Amygdala (tissue), 56 donors: ENCODE measurements at places on chromosomes 4 and X.
A peak's percentile ranks its signal among the peaks of the same experiment; 100 is the strongest.

GRCh38 chr4:155769090-155769489, 10.3 kb downstream of the GUCY1B1 start:
- DNase-seq = no peak

GRCh38 chr4:109616243-109616642, 56.2 kb downstream of the MCUB start:
- DNase-seq = no peak

GRCh38 chrX:101729986-101730385, 70.3 kb upstream of the ARMCX2 start:
- DNase-seq = no peak

- no peak for DNase-seq
Observed at GRCh38 chr4:8173492-8174242, 15.1 kb upstream of the ABLIM2 start.

- DNase-seq = no peak
Observed at GRCh38 chr4:126431049-126431448, 1116.3 kb downstream of the FAT4 start.

- no peak for DNase-seq
Observed at GRCh38 chr4:173161311-173161710, 7.3 kb upstream of the GALNT7 start.

DNA sequence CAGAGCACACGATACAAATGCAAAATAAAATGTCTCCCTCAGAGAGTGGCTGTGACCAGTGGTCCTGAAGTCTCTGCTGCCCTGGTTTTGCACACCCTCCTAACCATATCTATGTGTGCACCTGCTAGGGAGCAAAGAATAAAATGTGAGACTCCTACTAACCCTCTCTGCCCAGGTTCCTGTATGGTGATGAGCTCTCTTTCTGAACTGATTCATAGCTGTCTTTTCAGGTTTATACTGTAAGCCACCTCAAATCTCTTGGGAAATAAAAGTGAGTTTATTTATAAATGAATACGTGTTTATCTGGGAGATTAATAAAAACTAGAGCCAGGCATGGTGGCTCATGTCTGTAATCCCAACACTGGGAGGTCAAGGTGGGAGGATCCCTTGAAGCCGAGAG, 126.0 kb upstream of the RBPJ start:
- no peak for DNase-seq

DNA sequence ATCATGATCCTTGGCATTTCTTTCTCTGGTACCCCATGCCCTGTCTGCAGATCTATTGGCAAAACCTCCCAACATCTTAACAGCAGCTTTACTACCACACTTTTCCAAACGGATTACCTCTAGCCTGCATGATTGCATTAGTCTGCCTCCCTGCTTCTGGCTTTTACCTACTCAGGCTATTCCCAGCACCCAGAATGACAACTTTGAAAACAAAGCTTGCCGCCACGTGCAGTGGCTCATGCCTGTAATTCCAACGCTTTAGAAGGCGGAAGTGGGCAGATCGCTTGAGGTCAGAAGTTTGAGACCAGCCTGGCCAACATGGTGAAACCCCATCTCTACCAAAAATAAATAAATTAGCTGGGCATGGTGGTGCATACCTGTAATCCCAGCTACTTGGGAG, 60.2 kb downstream of the UBE2K start:
- DNase-seq = no peak

- DNase-seq = no peak
Observed at GRCh38 chr4:7797330-7797729, 142.3 kb downstream of the AFAP1 start.

DNA sequence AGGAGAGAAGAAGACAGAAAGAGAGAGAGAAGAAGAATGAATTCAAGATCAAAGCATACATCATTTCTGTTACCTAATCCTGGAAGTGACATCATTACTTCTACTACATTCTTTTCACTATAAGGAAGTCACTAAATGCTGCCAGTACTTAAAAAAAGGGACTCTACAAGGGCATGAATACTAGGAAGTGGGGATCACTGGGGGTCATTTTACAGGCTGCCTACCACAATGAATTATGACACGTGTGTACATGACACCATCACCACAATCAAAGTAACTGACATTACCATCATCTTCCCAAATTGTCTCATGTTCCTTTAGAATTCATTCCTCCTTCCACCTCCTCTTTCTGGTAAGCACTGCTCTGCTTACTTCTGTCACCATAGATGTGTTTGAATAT, 227.0 kb downstream of the CPE start:
- DNase-seq = no peak

GRCh38 chrX:47633689-47634590, 4.2 kb upstream of the CFP start:
- DNase-seq = no peak

DNA sequence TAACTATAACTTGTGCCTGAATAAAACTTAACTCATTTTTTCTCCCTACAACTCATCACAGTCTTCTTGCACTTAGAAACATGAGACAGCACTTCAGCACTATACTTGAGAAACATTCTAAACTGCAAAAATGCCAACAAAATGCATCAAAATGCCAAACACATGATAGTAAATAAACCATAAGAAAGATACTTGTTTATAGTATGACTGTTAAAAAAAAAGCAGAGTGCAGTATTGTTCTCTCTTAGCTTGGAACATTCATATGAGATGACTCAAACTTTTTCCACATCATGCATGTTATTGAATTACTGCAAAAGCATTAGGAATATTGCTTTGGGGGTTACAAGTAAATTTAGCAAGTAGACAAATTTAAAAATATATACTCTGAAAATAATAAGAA, 135.7 kb upstream of the ANXA10 start:
- no peak for DNase-seq

DNA sequence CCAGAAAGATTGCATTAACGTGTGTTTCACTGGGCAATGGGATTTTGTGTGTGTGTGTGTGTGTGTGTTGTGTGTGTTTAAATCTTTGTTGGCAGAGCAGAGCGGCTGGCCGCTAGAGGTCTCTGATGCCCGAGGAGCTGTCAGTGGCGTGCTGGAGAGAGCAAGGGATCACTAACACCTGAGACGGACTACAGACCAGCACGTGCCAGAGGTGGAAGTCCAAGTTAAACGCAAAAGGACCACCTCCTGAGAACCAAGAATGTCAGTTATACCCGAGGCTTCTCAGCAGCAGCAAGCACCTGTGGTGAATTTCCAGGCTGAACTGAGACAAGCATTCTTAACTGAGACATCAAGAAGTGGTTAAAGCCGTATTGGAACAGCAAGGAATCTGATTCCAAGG, 9.0 kb upstream of the SLC25A14 start:
- peak; percentile 19 for DNase-seq

- DNase-seq = no peak
Observed at GRCh38 chr4:1246901-1247863, 1.7 kb downstream of the CTBP1 start.

- no peak for DNase-seq
Observed at GRCh38 chr4:2084316-2084715, 25.2 kb downstream of the NAT8L start.

DNA sequence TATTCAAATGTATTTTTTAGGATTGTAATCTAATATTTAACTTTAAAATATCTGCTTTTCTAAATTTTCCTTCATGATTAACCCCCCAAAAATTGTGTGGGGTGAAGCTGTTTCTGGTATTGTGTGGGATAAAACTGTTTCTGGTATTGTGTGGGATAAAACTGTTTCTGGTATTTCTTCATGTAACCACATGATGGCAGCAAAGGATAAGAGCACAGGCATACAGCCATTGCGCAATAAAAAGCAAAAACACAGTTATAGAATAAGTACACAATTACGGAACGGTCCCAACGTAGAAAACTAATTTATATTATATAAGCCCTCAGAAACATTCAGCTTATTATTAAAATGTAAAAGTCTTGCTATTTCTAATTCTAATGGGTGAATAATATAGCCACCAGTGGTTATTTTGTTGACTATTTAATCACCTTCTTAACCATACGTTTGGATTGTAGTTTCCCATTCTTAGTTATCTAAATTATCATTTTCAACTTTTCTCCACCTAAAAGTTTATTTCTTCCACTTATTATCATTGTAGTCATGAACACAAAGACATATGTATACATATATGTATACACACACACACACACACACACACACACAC, 333.9 kb upstream of the FSTL5 start:
- no peak for DNase-seq

DNA sequence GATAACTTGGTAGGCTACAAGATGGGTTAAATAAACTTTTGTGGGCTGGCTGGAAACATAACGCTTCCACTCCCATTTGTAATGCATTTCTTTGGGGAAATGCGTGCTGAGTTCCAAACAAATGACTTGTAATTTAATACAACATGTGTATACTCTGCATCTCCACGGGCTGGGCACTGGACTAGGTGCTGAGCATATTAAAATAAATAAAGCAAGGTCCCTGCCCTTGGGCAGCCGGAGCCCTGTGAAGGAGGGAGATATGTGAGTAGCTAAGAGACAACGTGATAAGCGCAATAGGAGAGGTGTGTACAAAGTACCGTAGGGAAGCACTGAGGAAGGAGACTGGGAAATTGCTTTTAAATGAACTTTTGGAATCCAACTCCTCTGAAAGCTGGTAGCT, 147.2 kb upstream of the RBPJ start:
- no peak for DNase-seq

GRCh38 chr4:153465615-153466080, 512 bp upstream of the TMEM131L start:
- DNase-seq = no peak

GRCh38 chr4:7027913-7028312, 15.3 kb upstream of the TADA2B start:
- DNase-seq = no peak

GRCh38 chr4:112966701-112967488, 82.6 kb upstream of the ANK2 start:
- no peak for DNase-seq

DNA sequence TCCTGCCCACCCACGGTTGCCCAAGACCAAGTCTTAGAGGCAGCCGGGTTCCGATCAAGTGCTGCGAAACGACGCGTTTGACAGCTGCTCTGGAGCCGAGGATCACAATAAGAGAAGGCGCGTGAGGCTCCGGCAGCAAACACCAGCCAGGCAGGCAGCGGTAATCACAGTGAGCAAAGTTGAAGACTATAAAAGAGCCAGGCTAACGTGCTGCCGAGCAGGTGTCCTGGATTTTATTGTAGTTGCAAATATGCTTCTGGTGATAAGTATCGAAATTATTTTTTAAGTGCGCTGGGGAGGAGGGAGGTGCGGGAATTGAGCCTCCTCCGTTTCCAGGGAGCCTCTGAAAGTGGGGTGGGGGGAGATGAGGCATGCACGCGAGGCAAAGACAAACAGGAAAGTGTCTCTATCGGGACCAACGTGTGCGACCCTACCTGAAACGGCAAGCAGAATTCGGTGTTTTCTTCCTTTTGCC, 590 bp downstream of the GABRA2 start:
- no peak for DNase-seq

GRCh38 chrX:109920325-109920724, 82.6 kb upstream of the TMEM164 start:
- no peak for DNase-seq

- DNase-seq = no peak
Observed at GRCh38 chrX:107454302-107454701, 4.8 kb downstream of the FRMPD3 start.

DNA sequence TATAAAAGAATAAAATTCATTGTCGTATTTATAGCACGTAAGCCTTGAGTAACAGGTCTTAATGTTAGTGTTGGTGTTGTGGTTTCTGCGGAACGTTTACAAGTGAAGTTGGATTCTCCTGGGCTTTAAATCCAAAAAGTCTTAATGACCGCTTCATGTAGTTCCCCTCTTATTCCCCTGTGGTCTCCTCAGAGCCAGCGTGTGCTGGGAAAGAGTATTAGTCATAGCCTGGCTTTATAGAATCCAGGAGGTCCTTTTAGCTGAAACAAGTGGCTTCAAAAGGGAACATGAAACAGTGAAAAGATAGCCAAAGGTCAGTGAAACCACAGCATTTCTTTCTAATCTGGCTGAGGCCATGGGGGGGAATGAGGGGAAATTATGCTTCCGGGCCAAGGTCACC, 79.1 kb downstream of the CLCN4 start:
- DNase-seq = no peak

DNA sequence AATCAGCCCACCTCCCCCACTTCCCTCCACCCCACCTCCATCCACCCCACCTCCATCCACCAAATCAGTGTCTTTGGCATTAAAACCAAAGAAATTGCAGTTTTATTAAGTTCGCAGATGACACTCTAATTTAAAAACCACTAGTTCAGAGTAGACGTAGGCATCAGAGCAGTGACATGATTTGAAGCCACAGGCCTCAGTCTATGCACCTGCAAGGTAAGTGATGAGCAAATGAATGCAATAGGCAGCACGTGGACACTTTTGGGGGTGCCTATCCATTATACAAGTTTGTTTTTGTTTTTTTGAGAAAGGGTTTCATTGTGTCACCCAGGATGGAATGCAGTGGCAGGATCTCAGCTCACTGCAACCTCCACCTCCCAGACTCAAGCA, 88.0 kb upstream of the TRIM2 start:
- DNase-seq = no peak

DNA sequence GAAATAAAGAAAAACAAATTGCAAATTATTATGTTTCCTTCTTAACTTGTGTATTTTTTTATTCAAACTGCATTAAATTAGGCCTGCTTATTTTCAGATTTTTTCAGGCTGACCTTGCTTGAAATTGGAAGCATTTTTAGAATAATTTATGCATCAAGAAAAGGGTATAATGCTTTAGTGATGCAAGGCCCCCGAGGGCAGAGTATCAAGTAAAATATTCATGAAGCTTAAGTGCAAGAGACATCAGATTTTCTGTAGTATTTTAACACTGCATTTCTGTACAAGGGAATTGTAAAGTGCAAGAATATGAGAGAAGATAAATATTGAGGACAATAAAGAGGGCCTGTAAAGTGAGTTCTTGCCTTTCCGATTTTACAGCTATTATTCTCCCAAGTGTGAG, 485.8 kb upstream of the ATOH1 start:
- no peak for DNase-seq

DNA sequence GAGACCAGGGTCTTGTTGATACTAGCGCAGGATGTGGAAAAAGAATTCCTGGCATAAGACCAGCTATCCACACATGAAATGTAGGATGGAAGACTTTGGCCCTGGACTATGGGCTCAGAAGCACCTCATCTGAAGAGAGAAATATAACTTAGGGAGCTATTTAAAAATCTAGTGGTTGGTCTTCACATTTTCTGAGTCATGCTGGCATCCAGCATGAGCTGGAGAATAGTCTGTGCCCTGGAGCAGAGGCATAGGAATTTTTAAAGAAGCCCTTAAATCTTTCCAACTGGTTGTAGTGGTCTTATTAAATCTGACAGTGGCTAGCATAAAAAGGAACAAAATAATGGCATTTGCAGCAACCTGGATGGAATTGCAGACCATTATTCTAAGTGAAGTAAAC, 86.3 kb downstream of the SMARCA5 start:
- no peak for DNase-seq

- no peak for DNase-seq
Observed at GRCh38 chrX:17535229-17535628, 160.2 kb downstream of the NHS start.

GRCh38 chrX:2502668-2503519, 2.1 kb upstream of the DHRSX start:
- DNase-seq = no peak

- no peak for DNase-seq
Observed at GRCh38 chr4:177778623-177779022, 336.4 kb upstream of the AGA start.

- DNase-seq = peak; percentile 30
Observed at GRCh38 chr4:41644288-41644914, 104.1 kb downstream of the PHOX2B start.

- DNase-seq = no peak
Observed at GRCh38 chr4:128337863-128338262, 50.2 kb upstream of the PGRMC2 start.

GRCh38 chr4:145840162-145840768, 98.4 kb downstream of the ZNF827 start:
- DNase-seq = no peak
